ENCODE measurements at places on chromosomes 12 and 14. TPM values are rescaled to one million over a fixed set of nuclear protein-coding genes. Genes with fewer than 3 reads are reported as not detected.

OASL gene
- total RNA-seq = not detected

IFI27 gene
- total RNA-seq = 3.7 TPM

TMPRSS12 gene
- not detected for total RNA-seq

A2M gene
- 346 TPM for total RNA-seq

NCKAP5L gene
- 64.3 TPM for total RNA-seq

TMEM229B gene
- total RNA-seq = 7.5 TPM

GRCh38 chr12:111462210-111462769, 56.6 kb downstream of the SH2B3 start:
- no peaks in the 10 kb centered on the region for H3K36me3 ChIP-seq
- no peak for DNase-seq

DNA sequence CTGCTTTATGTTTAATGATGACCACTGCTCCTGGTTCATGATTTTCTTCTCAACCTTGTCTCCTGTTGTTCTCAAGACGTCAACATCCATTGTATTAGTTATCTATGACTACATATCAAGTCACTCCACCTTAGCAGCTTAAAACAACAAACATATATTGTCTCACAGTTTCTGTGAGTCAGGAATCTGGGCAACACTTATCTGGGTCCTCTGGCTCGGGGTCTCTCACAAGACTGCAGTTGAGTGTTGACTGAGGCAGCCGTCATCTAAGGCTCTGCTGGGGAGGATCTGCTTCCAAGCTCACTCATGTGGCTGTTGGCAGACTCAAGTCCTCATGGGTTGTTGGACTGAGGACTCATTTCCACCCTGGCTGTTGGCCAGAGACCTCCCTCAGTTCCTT, 27.3 kb upstream of the FRS2 start:
- no peak overlapping the region for H3K27ac ChIP-seq
- H3K36me3 ChIP-seq = no peaks in the 10 kb centered on the region
- H3K4me3 ChIP-seq = no peak overlapping the region
- no peak for DNase-seq
- H3K27me3 ChIP-seq = peaks cover 3% of the 10 kb centered on the region

DNA sequence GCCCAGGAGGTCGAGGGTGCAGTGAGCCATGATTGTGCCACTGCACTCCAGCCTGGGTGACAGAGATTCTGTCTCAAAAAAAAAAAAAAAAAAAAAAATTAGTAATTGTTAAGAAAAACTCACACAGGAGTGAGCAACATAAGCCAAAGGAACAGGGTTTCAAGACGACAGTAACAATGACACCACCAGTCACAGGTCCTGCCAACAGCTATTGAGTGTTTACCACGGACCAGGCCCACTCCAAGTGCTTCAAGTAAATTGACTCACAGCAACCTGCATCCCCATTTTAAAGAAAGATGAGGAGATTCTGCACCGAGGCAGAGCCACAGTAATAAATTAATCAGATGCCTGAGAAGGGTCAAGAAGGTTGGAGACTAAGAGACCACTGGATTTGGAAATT, 194.5 kb downstream of the DPF3 start:
- H3K4me1 ChIP-seq = peaks cover 13% of the 10 kb centered on the region
- no peak overlapping the region for H3K4me3 ChIP-seq
- DNase-seq = no peak
- H3K36me3 ChIP-seq = peaks cover under 1% of the 10 kb centered on the region

DNA sequence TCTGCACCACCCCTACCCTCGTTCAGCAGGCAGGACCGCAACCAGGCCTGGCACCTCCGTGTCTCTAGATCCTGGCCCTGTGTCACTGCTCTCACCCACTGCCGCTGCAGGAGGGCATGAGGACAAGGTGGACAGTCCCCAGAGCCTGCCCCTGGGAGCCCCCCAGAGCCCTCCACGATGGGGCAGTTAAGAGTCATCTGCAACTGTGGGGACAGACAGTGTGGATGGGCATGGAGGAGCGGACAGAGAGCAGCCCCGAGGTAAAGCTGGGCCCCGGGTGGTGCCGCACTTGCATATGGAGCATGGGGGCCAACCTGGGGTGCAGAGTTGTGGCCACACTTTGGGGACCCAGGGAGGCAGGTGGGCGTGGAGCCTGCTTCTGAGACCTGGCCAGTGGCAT, 905.1 kb upstream of the USP15 start:
- no peak for DNase-seq
- no peak overlapping the region for H3K4me3 ChIP-seq
- no peaks in the 10 kb centered on the region for H3K36me3 ChIP-seq
- H3K27me3 ChIP-seq = no peaks in the 10 kb centered on the region

GRCh38 chr12:42023733-42024494, 120.8 kb downstream of the GXYLT1 start:
- H3K27me3 ChIP-seq = peaks cover 2% of the 10 kb centered on the region
- H3K36me3 ChIP-seq = no peaks in the 10 kb centered on the region
- H3K4me1 ChIP-seq = no peaks in the 10 kb centered on the region
- peak; percentile 88 for DNase-seq

DNA sequence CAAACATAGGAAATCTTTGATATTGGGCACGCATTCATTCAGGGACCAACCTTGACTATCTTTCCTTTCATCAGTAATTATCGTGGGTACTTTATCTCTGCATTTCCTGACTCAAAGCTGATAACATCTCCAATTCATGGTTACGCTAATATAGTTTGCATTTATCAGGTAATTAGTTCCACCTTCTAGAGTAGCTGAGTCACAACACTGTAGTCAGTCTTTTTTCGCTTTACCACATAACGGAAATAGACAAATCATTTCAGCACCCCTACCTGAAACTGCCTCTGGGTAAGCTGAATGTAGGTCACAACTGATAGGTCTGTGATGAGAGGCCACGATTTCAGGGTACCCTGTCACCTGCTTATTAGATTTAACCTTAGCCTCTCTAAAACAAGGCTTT, 36.7 kb upstream of the IL22 start:
- no peaks in the 10 kb centered on the region for H3K27me3 ChIP-seq
- DNase-seq = no peak
- H3K27ac ChIP-seq = no peak overlapping the region
- no peaks in the 10 kb centered on the region for H3K36me3 ChIP-seq

DNA sequence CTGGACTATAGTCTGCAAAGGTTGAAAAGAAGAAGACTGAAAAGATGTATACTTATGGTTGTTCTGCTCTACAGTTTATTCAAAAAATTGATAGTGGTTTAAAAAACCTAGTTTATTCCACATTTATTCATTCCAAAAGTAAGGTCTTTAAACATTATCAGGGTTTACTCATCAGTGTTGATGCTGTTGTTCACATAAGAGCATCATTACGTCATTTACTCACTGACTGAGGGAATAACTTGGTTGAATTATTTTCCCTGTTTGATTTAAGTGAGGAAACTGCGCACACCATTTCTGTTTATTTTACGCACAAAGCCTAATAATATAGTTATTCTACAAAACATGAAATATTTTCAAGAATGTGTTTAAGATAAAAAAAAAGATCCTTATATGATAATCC, 303.1 kb upstream of the PRKD1 start:
- no peak for DNase-seq
- no peak overlapping the region for H3K4me3 ChIP-seq
- no peaks in the 10 kb centered on the region for H3K36me3 ChIP-seq
- H3K27me3 ChIP-seq = no peaks in the 10 kb centered on the region
- no peaks in the 10 kb centered on the region for H3K4me1 ChIP-seq

DNA sequence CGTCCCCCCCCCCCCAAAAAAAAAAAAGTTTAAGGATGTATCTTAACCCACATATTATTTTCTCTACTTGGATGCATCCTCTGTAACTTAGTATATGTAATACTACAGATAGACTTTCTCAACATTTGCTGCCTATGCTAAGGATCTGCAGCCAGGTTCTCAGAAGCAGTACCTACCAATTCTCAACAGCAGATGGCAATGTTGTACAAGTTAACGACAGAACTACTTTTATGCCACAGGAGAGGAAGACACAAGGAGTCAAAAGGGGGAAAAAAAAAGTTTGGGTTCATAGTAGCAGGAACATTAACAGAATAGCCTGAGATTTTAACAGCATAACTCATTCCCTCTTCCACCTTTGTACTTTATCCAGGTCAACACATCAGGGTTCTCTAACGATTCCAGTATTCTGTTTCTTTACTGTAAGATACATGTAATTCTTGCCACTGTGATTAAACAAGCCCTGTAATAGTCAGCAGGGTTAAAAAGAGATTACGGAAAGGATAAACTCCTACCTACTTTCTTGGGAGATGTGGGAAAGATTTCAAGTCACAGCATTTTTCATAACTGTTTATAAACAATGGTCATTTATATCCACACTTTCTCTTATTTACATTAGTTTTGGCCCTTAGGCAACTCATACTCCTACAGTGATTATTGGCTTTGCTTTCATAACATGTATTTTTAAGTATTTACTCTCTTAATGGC, 5.7 kb upstream of the NEK9 start:
- no peak overlapping the region for H3K27ac ChIP-seq
- no peak for DNase-seq
- peaks cover 11% of the 10 kb centered on the region for H3K36me3 ChIP-seq
- peaks cover 3% of the 10 kb centered on the region for H3K4me1 ChIP-seq
- H3K27me3 ChIP-seq = peaks cover 1% of the 10 kb centered on the region

DNA sequence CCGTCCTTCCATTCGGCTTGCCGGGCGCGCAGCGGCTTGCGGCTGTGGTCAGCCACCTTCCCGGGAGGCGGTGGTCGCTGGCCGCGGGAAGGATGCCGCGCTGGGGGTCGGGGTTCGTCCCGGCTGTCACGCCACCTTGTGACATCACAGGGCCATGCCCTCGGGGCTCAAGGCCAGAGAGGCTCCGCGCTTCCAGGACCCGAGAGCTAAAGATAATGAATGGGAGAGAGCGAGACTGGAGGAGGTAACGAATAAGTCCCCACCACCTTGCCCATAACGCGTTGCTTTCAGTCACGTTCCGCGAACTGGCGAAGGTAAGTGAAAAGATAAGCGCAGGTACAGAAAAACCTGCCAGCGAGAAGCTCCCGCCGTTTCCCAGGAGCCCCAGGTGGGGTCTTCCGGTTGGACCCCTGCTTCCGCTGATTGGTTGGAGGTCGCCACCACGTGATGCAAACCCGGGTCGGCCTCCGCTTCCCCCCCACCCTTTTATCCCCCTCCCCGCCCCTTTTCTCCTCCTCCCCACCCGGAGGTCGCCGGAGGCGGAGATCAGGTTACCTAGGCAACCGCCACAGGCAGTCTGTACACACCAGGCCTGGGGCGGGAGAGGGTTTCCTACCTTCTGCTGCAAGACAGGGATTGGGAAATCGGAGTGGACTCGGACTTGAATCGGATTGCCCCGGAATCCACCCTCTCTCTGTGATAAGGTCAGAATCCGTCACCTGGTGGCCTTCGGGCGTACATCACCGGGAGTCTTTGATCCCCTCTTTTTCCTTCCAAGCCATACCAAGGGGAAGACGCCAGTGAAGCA, at the start of gene LRRC9:
Gene LRRC9, plus strand, starts transcription at position 575 of the 808 bp plus-strand sequence.
- H3K4me1 ChIP-seq = peaks cover 2% of the 10 kb centered on the region
- peak within 1 kb of the TSS; percentile 94 for H3K4me3 ChIP-seq
- peaks cover 3% of the 10 kb centered on the region for H3K27me3 ChIP-seq
- no peaks in the 10 kb centered on the region for H3K36me3 ChIP-seq
- peak within 1 kb of the TSS; percentile 96 for H3K27ac ChIP-seq

DNA sequence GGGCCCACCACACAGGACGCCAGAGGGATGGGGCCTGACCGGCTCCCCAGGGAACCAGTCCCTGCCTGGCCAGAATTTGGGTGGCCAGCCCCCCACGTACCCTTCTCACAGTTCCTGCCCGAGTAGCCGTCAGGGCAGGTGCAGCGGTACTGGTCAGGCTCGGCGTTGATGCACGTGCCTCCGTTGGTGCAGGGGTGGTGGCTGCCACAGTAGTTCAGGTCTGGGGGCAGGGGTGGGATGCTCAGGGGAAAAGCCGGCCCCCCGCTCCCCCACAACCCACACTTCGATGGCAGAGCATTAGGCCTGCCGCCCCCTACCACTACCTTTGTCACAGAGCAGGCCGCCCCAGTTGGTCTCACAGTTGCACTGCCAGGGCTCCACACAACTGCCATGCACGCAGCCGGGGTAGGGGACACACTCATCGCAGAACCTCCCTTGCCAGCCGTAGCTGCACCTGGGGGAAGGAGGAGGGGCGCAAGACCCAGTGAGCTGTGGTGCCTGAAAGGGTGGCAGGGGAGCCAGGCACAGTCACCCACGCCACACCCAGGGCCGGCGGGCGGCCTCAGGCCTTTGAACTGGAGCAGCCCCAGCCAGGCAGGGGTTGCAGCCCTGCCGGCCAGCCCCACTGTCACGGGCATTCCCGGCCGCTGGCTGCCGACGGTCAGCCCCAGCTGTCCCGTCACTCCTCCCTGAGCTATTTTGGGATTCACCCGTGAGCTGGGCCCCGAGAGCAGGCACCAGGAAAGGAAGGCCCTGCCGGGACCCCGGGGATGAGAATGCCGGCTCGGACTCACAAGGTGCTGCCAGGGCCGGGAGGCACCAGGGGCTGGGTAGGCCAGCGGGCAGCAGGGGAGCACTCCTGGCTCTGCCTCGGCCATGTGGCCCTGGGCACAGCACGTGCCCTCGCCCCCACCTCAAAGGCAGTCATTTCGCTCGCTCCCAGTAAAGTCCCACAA, 16.5 kb downstream of the JAG2 start:
- no peak overlapping the region for H3K4me3 ChIP-seq
- H3K27ac ChIP-seq = no peak overlapping the region
- peak; percentile 15 for DNase-seq
- peaks cover 4% of the 10 kb centered on the region for H3K27me3 ChIP-seq
- H3K36me3 ChIP-seq = no peaks in the 10 kb centered on the region

GRCh38 chr12:110741341-110742095, 1.2 kb downstream of the PPP1CC start:
- DNase-seq = no peak
- H3K27ac ChIP-seq = peak overlapping the region; percentile 92
- H3K27me3 ChIP-seq = peaks cover 17% of the 10 kb centered on the region
- H3K4me1 ChIP-seq = peaks cover 34% of the 10 kb centered on the region
- H3K36me3 ChIP-seq = peaks cover 4% of the 10 kb centered on the region

- H3K4me1 ChIP-seq = peaks cover under 1% of the 10 kb centered on the region
- no peak overlapping the region for H3K27ac ChIP-seq
- no peak for DNase-seq
- H3K27me3 ChIP-seq = no peaks in the 10 kb centered on the region
- H3K36me3 ChIP-seq = no peaks in the 10 kb centered on the region
Measured at GRCh38 chr12:53289891-53290290, 5.5 kb upstream of the PFDN5 start.

DNA sequence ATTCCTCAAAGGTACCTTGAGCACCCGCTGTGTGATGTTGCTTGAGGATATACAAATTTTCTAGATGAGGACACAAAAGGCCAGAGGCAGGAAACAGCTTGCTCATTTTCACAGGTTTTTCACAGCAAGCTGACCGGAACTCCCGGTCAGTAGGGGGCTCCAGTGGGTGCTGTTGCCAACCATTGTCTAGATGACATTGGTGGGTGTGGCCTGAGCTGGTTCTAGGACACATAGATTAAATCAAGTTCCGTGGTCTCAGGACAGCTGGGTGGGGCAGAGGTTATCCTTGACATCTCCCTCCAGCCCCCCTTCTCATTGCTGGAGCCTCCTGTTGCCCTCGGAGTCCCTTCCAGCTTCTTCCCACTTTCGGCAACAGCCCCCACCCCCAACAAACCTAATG, 153.6 kb upstream of the FKBP4 start:
- no peak overlapping the region for H3K27ac ChIP-seq
- peaks cover 7% of the 10 kb centered on the region for H3K27me3 ChIP-seq
- no peaks in the 10 kb centered on the region for H3K36me3 ChIP-seq
- H3K4me1 ChIP-seq = peaks cover 16% of the 10 kb centered on the region
- H3K4me3 ChIP-seq = no peak overlapping the region

- no peak overlapping the region for H3K4me3 ChIP-seq
- H3K27me3 ChIP-seq = peaks cover 2% of the 10 kb centered on the region
- DNase-seq = no peak
Measured at GRCh38 chr12:121560392-121561008, 20.3 kb downstream of the KDM2B start.

- no peak overlapping the region for H3K27ac ChIP-seq
- H3K4me3 ChIP-seq = no peak overlapping the region
- DNase-seq = no peak
- H3K27me3 ChIP-seq = peaks cover 10% of the 10 kb centered on the region
- peaks cover 8% of the 10 kb centered on the region for H3K4me1 ChIP-seq
Measured at GRCh38 chr12:47768323-47768811, 4.7 kb upstream of the SLC48A1 start.
